ENCODE measurements at places on chromosomes 4 and X. TPM values are rescaled to one million over a fixed set of nuclear protein-coding genes. Genes with fewer than 3 reads are reported as not detected.

CD38 gene
- polyA plus RNA-seq = 3.0 TPM

SCML2 gene
- 3.9 TPM for polyA plus RNA-seq

SHROOM4 gene
- polyA plus RNA-seq = 15.5 TPM

RNF150 gene
- polyA plus RNA-seq = 20.4 TPM

VCX gene
- polyA plus RNA-seq = not detected

UGT8 gene
- 135 TPM for polyA plus RNA-seq

MAGEB2 gene
- not detected for polyA plus RNA-seq

HERC5 gene
- polyA plus RNA-seq = 3.0 TPM

ENOPH1 gene
- polyA plus RNA-seq = 129 TPM

PLP1 gene
- polyA plus RNA-seq = 1,680 TPM

RELL1 gene
- 14.9 TPM for polyA plus RNA-seq

CXCL11 gene
- polyA plus RNA-seq = not detected

FAM184B gene
- polyA plus RNA-seq = 11.7 TPM

LINC00632 gene
- 150 TPM for polyA plus RNA-seq

IL13RA2 gene
- 0.79 TPM for polyA plus RNA-seq

SNX25 gene
- 18.3 TPM for polyA plus RNA-seq
